Umbilical cord (tissue), 2 donors: ENCODE measurements at places on chromosomes 11 and 22. TPM values are rescaled to one million over a fixed set of nuclear protein-coding genes. Genes with fewer than 3 reads are reported as not detected.

GRCh38 chr11:34647532-34647931 lies 26.6 kb downstream of the EHF start:
- DNase-seq: no peak

The PPFIBP2 gene
- 66.2 TPM for total RNA-seq

The WEE1 gene
- 129 TPM for total RNA-seq

The CCDC15 gene
- 8.7 TPM for total RNA-seq

The RAG2 gene
- 0.72 TPM for total RNA-seq

DNA sequence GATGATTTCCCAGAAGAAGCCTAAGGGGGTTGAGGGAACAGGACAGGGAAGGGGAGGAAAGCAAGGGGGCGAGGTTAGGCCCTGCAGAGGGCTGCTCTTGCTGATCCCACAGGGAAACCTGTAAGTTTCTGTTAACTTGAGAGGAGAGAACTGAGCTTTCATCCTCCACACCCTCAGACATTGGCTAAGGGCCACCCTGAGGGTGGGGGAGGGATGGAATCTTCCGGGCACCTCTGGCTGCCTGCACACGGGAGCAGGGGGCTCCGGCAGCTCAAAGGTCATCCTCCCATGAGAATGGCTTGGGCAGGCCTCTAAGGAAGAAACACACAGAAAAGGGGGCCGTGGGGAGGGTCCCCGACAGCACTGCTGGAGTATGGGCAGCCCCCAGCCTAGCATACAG lies 108.1 kb downstream of the TSPAN18 start:
- DNase-seq: peak; percentile 47

The SLC7A4 gene
- not detected for total RNA-seq

DNA sequence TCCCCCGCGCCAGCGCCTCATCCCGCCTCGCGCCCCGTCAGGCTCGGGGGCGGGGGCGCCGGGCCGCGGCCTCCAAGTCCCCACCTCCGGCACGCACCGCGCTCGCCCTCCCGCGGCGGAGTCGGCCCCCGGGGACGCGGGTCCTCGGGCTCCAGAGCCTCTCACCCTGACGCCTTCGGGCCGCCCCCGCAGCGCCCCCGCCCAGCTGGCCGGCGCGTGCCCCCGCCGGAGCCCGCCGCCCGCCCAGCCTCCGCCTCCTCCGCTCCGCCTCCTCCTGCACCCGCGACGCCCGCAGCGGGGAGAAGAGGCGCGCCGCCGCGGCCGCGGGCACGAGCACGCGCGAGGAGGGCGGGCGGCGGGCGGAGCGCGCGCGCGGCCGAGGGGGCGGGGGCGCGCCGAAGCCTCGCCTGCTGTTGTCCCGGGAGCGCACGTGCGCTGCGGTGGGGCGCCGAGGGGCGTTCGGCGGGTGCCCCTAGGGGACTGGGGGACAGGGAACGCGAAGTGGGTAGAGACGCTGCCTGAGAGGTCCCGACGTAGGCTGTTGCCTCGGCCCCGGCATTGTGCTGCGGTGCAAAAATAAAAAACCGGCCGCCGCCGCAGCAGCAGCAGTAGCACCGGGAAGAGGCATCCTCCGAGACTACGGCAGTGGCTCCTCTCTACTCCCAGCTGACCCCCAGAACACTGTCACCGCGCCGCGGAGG lies 87.4 kb upstream of the ARHGAP32 start:
- peak; percentile 88 for DNase-seq

GRCh38 chr11:95371153-95371552 lies 140.2 kb upstream of the SESN3 start:
- DNase-seq: no peak

The NAV2 gene
- 14.7 TPM for total RNA-seq

The SEC14L6 gene
- 2.4 TPM for total RNA-seq

GRCh38 chr11:75204012-75204674 lies 36.4 kb upstream of the TPBGL start:
- no peak for DNase-seq

The PCNX3 gene
- total RNA-seq: 7.2 TPM

The CSRP3 gene
- 0.72 TPM for total RNA-seq

DNA sequence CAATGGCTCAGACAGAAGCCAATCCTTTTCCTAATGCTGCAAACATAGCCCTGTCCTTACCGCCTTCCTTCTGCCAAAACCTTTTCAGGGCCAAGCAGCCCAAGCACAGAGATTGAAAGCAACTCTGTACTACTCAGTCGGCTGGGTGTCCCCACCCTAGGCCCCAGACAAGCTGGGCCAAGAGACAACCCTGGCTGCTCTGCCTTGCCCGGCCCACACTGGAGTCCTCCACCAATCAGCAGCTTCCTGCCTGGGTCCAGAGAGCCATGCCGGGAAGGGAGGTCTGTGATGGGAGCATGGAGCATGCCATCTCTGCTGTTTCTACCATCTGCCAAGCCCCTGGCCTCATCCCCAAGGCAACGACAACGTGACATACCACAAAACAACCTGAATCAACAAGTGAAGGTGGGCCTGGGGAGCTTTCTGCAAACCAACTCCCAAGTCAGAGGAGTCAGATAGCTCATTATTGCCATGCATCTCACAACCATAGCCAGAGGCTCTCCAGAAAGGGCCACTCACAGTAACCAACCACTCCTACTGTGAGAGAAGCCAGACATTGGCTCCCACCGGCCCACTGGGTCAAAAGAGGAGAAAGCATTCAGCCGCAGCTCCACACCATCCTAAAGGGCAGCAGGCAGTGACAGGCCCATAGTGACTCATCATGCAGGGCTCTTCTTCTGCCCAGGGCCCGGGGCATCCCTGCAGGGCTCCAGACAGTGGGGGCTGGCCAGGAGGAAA lies 18.2 kb downstream of the PATZ1 start:
- peak; percentile 21 for DNase-seq

The VSIG10L2 gene
- 0.24 TPM for total RNA-seq

The GAS2L1 gene
- 1.7 TPM for total RNA-seq

DNA sequence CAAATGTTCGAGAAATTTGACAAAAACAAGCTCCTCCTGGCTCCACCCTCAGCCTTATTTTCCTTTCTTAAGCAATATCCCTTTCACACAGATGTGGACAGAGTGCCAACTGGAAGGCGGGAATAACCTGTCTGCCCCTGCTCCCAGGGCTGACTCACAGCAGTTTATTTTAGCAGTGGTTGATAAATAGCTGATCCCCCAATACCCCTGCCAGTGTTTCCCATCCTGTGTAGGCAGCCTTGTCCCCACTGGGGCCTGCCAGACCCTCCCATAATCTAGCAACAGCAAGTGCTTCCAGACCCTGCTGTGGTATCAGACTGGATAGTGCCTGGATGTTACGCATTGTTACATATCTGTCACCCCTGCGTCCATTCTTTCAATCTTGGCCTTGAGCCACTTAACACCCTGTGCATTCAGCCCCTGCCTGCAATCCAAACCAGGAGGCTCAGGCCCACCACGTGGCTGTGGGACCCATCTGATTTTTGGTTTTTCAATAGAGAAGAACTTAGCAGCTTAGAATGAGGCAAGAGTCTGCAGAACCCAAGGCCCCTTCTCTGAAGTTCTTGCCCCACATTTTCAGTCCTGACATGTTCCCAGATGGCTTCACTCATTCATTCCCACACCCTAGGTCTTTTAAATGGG lies 53.7 kb downstream of the PARVA start:
- peak; percentile 71 for DNase-seq

GRCh38 chr22:24483976-24484545 lies 11.1 kb upstream of the UPB1 start:
- no peak for DNase-seq

The IFITM10 gene
- total RNA-seq: not detected

The DDX25 gene
- 2.2 TPM for total RNA-seq

- DNase-seq: no peak
Observed at GRCh38 chr22:31278626-31279326, 13.5 kb downstream of the PIK3IP1 start.

The TMEM132A gene
- 33.5 TPM for total RNA-seq

- no peak for DNase-seq
Observed at GRCh38 chr11:117523680-117524079, 196.0 kb downstream of the CEP164 start.
